ENCODE measurements at places on chromosomes 5 and 9.

DNA sequence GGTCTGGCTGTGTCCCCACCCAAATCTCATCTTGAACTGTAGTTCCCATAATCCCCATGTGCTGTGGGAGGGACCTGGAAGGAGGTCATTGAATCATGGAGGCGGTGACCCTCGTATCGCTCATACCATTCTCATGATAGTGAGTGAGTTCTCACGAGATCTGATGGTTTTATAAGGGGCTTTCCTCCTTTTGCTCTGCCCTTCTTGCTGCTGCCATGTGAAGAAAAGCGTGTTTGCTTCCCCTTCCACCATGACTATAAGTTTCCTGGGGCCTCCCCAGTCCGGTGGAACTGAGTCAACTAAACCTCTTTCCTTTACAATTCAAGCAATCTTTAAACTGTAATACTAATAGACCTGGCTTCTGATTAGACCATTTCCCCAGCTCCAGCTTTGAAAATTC is 92.2 kb upstream of the SARDH start:
- no peak for DNase-seq

- DNase-seq: no peak
Observed at GRCh38 chr5:10581867-10582511, 18.1 kb downstream of the ANKRD33B start.

- no peak for DNase-seq
Observed at GRCh38 chr9:130794923-130795495, 40.0 kb upstream of the ABL1 start.

GRCh38 chr9:135130207-135130976 is 42.9 kb downstream of the OLFM1 start:
- no peak for DNase-seq

DNA sequence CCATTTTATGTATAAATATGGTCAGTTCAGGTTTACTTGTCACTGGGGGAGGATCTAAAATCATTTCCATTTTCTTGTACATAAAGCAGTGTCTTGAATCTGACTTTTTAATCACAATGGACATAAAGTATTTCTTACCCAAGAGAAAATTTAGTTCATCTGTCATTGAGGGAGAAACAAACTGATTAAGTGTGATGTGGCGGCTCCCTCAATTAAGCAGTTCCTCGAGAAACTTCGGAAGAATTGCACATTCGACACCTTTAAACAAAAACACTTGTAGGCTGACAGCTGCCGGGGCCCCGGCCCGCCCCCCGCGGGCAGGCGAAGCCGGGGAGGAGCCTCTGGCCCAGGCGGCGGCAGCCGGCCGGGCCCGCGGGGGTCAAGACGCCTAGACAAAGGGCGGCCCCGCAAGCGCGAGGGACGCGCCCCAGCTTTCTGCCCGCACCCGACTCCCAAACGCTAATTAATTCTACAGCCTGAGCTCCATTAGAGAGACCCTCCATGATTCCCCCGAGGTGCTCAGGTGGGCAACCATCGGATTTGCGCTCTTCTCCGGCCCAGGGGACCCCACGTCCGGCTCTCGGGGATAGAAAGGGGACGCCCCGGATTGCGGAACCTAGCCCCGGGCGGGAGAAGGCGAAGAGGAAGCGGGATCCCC is 750 bp downstream of the TRIM36 start:
- no peak for DNase-seq

Data from stimulated activated CD4-positive, alpha-beta T cell treated with anti-CD3 and anti-CD28 coated beads, Interleukin-1b, Interleukin-23, amount 100 ng/mL, for 1 hour (primary cell).